ENCODE measurements at places on chromosomes 1 and 21.

DNA sequence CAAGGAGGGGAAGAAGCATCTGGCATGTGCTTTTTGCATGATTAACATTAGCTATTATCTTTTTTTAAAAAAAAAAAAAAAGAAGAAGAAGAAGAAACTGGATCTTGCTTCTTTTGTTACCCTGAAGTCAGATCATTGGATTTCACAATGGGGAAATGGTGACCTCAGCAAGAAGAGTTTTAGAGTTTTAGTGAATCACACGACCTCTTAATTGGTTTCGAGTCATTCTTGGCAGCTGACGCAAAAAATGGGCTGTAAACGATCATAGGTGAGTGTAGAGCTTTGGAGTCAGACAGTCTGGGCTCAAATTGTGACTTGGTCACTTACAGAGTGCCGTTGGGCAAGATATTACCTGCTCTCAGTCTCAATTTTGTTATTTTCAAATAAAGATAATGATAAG, 33.3 kb upstream of the PGBD5 start:
- DNase-seq, result no peak

DNA sequence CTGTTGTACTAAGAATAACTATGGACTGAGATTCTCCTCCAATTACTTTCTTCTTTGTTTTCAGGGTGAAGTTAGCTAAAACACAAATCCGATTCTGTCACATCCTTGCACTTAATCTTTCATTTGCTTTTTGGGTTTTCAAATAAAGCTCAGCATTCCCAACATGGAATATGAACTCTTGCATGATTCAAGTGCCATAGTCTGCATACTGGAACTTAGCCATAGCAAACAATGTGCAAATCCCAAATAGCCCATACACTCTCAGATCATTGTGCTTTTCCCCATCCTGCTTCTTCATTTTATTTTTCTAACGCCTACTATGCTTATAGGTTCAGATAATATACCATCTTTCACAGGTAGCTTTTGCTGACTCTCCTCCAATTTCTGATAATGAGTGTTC, 455.8 kb upstream of the PRMT6 start:
- no peak for DNase-seq

DNA sequence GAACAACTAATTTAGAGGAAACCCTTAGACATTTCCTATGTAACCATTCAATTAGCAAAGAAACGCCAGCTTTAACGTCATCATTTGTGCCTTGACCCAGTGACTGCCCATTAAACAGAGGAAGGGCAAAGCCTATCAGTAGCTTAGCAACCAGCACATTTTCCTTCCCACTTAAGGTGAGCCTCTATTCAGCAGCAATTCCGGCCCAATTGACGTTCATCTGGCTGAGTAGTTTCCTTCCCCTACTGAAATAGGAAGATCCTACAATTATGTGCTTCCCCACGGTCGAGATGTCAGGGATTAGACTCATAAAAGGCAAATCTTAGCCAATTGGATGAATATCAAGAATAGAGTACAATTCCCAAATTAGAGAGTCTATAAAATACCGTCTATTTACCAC, 482.1 kb upstream of the ADAMTS5 start:
- DNase-seq, result no peak

DNA sequence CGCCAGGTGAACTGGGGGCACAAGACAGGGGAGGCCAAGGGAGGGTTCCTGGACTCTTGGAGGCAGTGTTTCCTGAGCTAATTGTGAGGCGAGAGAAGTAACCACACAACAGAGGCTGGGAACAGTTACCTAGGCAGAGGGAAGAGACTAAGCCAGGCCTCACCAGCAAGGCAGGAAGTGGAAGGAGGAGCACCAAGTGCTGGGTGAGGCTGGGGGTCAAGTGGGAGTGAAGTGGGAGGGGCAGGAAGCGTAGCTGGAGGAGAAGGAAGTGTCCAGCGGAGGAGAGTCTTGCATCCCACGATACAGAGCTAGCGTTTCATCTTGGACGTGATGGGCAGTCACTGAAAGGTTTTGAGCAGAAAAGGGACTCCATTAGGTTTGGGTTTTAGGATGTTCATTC, 48.3 kb upstream of the CAPZB start:
- DNase-seq, result no peak

DNA sequence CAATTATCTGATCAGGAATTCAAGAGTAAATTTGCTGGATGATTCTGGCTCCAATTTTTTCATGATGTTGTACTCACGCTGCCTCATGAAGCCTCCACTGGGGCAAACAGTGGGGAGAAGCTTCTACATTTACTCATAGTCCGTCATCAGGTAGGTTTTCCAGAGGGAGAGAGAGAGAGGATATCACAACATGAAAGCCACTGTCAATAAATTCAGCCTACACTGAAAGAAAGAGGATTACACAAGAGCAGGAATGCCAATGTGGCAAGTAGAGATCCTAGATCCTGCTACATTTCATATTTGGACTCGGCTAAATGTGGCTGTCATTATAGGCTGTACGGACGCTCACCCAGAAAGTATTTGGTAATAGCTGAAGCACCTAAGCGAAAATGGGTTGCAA, 819.9 kb downstream of the BRINP3 start:
- no peak for DNase-seq

GRCh38 chr21:38183961-38184360, 72.8 kb upstream of the KCNJ15 start:
- DNase-seq, result no peak

GRCh38 chr1:5727191-5727590, 265.0 kb downstream of the NPHP4 start:
- DNase-seq, result no peak
